Activated CD4-positive, CD25-positive, alpha-beta regulatory T cell treated with anti-CD3 and anti-CD28 coated beads, Interleukin-2, amount 50 U/mL, for 16 hours (primary cell): ENCODE measurements at places on chromosomes 3 and 15.

- no peak for DNase-seq
Measured at GRCh38 chr15:95864467-95864886, 466.0 kb upstream of the NR2F2 start.

GRCh38 chr15:67931861-67932260 lies 92.0 kb upstream of the RNU6-1 start:
- no peak for DNase-seq

GRCh38 chr3:187906416-187906815 lies 161.1 kb upstream of the BCL6 start:
- DNase-seq = no peak

DNA sequence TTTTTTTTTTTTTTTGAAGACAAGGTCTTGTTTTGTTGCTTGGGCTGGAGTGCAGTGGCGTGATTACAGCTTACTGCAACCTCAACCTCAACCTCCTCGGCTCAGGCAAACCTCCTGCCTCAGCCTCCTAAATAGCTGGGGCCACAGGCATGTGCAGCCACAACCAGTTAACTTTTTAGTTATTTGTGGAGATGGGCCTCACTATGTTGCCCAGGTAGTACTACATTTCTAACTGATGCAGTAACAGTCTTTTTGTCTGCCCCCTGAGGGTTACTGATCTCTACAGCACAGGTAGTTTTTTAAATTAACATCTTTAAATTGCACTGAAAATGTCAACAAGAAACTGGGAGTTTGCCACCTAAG lies 3.4 kb upstream of the LMLN start:
- DNase-seq = no peak

DNA sequence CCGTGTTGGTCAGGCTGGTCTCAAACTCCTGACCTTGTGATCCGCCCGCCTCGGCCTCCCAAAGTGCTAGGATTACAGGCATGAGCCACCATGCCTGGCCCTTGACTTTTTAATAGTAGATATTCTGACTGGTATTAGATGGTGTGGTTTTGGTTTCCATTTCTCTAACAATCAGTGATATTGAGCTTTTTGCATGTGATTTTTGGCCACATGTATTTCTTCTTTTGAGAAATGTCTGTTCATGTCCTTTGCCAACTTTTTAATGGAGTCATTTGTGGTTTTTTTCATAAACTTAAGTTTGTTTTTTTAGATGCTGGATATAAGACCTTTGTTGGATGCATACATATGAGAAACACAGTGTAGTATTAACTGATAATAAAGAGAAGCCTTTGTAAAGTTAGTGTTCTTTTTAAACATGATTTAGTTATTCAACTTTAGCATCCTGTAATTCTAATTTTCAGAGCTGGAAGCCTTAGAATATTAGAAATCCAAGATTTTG lies 280.8 kb downstream of the RBMS3 start:
- DNase-seq = no peak

GRCh38 chr15:88647351-88648105 lies 8.7 kb downstream of the ISG20 start:
- DNase-seq = no peak

DNA sequence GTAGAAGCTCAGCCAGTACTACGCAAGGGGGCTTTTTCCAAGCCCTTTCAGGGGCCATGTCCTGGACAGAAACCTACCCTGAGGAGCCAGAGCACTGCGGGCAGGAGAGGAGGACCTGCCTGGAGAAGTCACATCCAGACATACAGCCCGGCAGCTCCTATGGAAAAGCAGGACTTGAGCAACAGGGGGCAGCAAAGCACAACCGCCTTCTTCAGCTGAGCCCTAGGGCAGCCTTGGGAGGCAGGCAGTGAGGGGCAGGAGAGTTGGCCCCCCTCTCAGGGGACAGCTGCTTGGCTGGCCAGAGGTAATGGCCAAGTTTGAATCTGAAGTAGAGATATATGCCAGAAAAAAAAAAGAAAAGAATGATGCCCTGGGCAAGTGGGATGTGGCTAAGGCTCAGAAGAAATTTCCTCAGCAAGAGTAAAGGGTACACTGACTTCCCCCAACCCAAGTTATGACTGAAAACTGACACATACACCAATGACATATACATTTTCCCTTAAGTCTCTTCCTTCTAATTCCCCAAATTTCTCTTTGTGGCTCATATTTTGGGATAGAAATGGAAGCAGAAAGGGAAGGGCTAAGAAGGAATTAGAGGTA lies 56.9 kb downstream of the CYP19A1 start:
- DNase-seq = no peak

- no peak for DNase-seq
Measured at GRCh38 chr3:186849374-186849975, 7.0 kb downstream of the ADIPOQ start.

- no peak for DNase-seq
Measured at GRCh38 chr15:43883571-43883970, 56.8 kb downstream of the WDR76 start.

GRCh38 chr3:195708061-195708460 lies 12.7 kb upstream of the MUC20 start:
- DNase-seq = no peak

DNA sequence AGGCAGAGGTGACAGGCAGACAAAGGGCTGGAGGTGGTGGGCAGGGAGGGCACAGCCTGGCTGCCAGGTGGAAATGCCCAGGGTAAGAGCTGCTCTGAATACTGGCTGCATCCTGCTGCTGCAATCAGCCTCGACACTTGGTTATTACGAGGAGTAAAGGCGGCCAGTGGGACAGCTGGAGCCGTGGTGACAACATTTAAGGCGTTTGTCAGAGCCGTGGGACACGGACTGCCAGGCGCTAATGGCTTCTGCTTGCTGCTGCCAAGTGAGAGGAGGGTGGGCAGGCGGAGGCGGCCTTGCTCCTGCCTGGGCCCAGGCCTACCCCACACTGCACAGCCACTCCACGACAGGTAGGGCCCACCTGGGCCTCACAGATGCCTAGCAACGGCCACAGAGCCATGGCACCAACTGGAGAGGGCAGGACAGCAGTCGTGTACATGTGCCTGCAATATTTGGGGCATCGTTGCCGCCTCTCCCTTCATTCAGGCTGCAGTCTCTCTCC lies 49.2 kb upstream of the TMEM115 start:
- no peak for DNase-seq

- no peak for DNase-seq
Measured at GRCh38 chr15:82044373-82045178, 1.2 kb downstream of the MEX3B start.

DNA sequence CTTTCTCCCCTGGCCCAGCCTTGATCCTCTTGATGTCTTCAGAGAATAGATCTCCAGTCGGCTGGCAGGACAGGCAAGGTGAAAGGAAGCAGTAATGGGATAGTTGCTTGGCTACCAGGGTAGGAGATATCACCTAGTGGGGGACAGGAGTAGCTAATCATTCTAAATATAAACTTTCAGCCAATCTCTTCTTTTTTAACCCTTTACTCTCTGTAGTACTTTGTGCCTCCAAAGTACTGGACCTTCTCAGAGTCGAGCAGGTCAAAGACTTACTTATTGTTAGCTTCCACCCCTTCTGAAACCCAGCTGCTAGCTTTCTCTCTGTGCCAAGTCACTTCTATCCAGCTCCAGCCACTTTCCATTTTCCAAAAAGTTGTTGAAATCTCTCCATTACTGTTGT lies 43.4 kb upstream of the FILIP1L start:
- DNase-seq = no peak

- DNase-seq = no peak
Measured at GRCh38 chr3:133996996-133997395, 32.7 kb downstream of the SLCO2A1 start.

GRCh38 chr3:157113832-157114505 lies 46.0 kb downstream of the CCNL1 start:
- no peak for DNase-seq

DNA sequence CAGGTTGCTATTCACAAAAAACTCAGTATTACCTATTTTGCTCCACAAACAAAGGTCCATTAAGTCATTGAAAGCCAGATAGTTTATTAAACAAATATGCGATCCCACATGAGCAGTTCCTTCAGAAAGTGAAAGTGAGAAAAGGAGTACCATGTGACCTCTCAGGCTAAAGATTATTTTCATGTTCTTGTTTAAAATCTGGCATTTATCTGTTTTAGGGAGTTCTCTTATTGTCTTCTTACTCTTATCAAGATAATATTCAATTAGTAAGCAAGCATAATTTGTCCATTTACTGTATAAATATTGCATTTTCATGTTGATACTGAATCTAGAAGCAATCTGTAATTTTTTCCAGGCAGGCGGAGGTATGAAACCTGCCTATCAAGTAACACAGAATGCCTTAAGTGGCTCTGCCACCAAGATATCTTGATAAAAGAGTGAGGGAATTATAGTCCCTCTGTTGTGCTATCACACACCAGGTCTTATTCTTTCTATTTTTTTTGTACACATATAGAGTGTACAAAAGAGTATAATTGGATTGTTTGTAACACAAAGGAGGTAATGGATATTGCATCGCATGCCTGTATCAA lies 20.1 kb upstream of the PLSCR5 start:
- DNase-seq = no peak

GRCh38 chr15:85499371-85499887 lies 119.0 kb downstream of the AKAP13 start:
- no peak for DNase-seq

GRCh38 chr15:95346721-95347475 lies 983.6 kb upstream of the NR2F2 start:
- no peak for DNase-seq

- DNase-seq = no peak
Measured at GRCh38 chr3:4717363-4717740, 224.2 kb downstream of the ITPR1 start.

DNA sequence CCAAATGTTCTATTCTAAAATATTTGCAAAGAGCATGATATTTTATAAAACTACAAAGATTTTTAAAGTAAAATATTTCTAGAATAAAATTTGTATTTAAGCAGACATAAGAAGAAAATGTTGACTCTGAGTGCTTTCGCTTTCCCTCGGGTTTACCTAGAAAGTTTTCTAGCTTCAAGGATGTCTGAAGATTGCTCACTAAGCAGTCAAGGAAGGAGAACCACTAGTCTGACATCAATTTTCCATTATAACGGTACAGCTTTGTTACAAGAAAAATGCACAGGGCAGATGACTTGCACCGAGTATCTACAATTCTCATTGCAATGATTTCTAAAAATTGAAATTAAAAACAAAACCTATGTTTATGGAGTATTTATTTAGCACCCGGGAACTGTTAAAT lies 14.2 kb downstream of the GPR15 start:
- DNase-seq = no peak

DNA sequence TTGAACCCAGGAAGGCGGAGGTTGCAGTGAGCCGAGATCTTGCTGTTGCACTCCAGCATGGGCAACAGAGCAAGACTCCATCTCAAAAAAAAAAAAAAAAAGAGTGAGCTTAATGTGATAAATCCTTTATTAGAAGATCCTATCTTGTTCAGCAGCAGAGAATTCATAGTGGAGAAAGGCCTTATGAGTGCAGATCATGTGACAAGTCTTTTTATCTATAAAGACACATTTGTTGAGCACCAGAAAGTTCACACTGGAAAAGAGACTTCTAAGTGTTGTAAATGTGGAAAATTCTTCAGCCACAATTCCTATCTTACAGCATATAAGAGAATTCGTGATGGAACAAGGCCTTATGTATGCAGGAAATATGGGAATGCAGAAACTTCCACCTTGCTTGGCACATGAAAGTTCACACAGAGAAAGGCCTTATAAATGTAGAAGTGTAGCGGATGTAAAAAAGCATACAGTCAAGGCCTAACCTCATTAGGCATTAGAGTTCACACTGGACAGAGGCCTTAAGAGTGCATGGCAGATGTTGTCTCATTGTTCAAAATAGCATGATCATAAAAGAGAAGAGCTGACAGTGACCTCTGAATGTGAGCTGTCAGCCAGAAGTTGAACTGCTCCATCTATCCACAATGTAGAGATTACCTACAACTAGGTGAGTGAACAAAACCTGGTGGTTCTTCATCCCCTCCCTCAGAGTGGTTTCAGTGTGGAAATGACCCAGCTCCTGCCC lies 16.7 kb downstream of the ADAM10 start:
- no peak for DNase-seq

DNA sequence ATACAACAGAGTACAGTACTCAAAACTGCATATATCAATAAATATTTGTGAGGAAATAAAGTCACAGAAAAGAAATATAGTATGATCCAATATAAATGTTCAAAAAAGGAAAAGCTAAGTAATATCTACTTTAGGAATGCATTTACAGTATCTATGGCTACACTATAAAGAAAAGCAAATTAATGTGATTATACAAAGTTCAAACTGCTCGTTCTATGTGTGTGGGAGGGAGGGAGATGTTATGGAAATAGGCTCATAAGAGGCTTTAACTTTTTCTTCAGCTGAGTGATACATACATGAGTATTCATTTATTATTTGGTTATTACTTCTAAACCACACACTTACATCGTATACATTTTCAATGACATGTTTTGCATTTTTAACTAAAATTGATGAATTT lies 377.7 kb upstream of the AGTR1 start:
- no peak for DNase-seq

- no peak for DNase-seq
Measured at GRCh38 chr3:47612879-47613278, 34.2 kb upstream of the CSPG5 start.

GRCh38 chr15:79682285-79682684 lies 214.5 kb downstream of the MTHFS start:
- DNase-seq = no peak

DNA sequence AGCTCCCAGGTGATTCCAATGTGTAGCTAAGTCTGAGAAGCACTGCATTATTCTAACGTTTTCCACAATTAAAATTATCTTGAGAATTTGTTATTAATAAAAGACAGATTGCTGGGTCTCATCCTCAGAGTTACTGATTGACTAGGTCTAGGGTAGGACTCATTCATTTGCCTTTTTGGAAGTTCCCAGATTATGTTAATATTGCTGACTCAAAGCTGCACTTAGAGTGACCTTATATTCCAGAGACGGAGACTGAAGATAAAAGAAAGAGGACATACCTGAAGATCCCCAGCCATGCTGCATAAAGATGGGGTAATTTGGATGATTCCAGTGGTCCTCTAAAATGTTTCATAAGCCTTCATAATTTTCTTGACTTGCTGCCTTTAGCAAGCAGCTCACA lies 81.8 kb downstream of the PLSCR2 start:
- DNase-seq = no peak

GRCh38 chr3:79872483-79872882 lies 104.7 kb upstream of the ROBO1 start:
- no peak for DNase-seq

DNA sequence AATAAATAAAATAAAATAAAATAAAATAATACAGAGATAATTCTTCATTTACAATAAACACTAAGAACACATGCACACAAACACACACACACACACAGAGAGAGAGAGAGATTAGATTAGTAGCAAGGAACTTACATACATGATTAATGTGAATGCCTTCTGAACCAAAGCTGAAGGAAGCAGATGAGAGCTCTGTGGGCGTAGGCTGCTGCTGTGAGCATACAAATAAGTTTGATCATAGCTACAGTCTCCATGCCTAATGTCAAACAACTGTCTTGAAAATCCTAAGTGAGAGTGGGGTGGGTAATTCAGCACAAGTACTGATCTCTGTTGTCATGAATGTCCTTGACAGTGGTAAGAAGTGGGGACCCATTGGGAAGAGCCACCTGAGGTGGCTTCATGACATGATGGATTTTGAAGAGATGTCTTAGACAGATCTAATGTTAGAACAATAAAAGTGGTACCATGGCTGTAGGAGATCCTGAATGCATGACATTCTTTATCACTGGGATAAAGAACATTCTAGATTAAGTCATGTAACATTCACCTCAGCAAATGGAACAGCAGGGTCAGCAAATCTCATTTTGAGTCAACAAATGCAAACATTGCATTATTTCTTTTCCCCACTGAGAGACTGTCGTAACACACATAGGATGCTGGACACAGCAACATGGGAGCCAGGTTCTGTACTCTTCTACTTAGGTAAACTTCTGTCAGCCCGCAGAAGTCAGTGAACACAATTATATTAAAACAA lies 46.2 kb downstream of the CHL1 start:
- no peak for DNase-seq

- DNase-seq = no peak
Measured at GRCh38 chr3:16496408-16497222, 16.9 kb downstream of the RFTN1 start.
